ENCODE measurements at places on chromosomes 4 and X.

GRCh38 chr4:1194010-1194900, 21.9 kb upstream of the SPON2 start:
- DNase-seq, result peak; percentile 1

DNA sequence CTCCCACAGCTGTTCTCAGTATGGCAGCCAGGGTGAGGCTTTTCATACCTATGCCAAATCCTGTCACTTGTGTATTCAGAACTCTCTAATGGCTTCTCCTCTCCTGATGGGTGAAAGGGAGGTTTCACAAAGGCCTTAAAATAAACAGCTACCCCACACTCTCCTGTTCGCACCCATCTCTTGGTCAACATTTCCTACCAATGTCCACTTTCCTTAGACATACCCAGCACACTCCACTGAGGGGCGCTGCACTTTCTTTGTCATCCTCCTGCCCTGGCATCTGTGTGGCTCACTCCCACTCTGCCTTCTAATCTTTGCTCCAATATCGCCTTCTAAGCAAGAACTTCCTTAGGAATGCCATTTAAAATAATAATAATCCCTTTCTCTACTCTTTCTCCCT, 313.3 kb downstream of the PPP3CA start:
- DNase-seq, result no peak

- DNase-seq, result no peak
These were observed 225.2 kb upstream of the PPP1R2C start for GRCh38 chrX:43003204-43003565.

DNA sequence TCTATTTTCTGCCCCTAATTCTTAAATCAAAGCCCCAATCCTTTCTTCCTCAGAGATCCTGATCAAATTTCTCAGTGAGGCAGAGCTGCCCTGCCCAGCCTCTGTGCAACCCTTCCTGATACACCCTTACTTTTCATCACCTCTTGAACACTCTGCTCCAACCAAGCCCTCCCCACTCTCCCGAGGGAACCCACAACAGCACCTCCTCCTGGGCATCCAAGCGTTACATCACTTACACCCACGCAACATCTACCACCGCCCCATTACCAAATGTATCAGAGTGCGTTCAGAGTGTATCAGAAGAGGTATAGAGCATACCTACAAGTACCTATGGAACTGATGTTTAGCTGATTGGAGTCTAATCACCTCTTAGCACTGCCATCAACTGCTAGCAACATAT, 186.5 kb downstream of the RAP1GDS1 start:
- DNase-seq, result no peak

DNA sequence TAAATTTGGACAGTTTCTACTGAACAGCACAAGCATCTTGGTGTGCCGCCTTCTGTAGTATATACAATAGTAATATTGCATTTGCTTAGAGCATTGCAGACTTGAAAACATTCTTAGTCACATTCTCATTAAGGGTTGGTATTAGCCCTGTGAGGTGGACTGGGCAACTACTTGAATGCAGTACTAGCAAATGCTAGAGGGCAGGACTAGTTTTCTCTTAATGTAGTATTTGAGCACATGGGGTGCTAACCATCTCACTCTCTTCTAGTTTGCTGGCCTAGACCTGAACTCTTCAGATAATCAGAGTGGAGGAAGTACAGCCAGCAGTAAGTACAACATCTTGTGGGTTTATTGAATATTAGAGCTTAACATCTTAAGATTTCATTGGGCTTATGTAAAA, 3.2 kb downstream of the DDX3X start:
- no peak for DNase-seq

GRCh38 chr4:6539009-6539764, 35.8 kb upstream of the MAN2B2 start:
- no peak for DNase-seq

GRCh38 chr4:31100536-31100935, 380.4 kb downstream of the PCDH7 start:
- no peak for DNase-seq

DNA sequence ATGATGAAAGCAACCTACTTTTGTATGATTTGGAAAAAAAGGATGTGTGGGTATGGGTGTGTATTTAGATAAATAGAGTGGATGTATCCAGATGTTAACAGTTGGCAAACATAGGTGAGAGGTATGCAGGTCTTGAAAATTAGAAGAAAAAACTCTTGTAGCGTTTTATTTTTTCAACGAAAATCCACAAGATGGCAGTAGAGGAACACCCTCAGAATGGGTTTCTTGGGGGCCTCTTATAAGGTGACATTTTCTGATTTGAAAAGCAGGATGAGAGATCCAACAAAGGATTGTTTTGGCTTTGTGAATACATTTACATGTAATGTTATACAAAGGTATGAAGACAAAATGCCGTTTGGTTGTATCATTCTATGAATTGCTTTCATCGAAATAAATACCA, 68.3 kb downstream of the FMR1NB start:
- DNase-seq, result no peak

DNA sequence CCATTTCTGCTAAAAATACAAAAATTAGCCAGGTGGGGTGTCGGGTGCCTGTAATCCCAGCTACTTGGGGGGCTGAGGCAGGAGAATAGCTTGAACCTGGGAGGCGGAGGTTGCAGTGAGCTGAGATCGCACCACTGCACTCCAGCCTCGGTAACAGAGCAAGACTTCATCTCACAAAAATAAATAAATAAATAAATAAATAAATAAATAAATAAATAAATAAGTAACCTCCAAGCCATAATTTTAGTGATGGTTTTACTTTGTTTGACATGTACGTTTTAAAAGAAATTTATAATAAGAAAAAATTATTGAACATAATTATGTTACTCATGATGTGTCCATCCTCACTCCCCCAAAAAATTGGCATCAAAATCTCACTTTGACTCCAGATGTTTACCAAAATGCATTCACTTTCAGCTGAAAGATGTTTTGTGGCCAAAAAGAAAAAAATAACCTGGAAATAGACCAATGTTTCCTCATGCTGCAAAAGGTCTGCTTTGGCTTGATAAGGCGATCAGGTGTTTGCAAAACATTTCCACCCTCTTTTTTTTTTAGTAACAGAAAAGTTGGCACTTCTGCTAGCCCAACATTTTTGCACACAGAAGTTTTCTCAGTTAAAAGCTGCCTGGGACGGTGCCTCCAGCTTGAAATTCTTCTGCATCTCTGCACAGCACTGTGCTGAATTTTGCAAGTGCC, 42.2 kb upstream of the DHRSX start:
- no peak for DNase-seq

GRCh38 chr4:136383082-136383481, 1149.2 kb downstream of the PCDH18 start:
- DNase-seq, result no peak

- DNase-seq, result no peak
These were observed 24.6 kb downstream of the VSIG4 start for GRCh38 chrX:66015152-66015831.

- no peak for DNase-seq
These were observed 10.4 kb upstream of the DCLK2 start for GRCh38 chr4:150067859-150068258.

DNA sequence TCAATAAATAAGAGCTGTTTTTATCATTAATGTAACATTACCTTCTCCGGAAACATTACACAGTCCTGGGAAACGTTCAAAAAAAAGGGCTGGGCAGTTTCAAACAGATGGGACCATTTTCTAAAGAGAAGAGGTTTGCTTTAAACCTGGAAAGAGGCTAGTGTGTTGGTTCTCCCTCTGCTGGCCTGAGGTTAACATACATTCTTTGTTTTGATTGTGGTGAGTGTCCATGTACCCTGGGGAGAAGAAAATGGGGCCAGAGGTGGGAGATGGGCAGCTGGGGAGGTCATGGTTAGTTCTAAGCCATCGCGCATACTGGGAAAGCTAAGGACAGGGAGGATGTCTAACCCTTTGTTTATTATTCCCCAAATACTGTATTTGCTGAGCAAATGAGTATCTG, 194.7 kb downstream of the CPEB2 start:
- no peak for DNase-seq

- no peak for DNase-seq
These were observed 631 bp upstream of the BMX start for GRCh38 chrX:15499976-15500375.

DNA sequence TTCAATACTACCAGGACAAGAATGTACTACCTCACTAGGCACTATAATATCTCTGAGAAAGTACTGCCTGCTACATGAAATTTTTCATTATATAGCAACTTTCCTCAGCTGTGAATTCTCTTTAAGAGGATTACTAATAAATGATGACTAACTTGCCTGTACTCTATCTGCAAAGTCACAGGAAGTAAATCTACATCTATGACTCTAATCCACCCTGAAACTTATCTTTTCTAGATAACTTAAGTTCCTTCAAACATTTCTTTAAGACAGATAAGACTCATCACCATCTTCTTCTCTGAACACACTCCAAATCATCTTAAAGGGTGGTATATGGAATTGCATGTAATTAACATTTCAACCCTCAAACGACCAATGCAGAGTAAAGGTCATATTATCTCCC, 28.8 kb downstream of the RPS6KA3 start:
- DNase-seq, result no peak

DNA sequence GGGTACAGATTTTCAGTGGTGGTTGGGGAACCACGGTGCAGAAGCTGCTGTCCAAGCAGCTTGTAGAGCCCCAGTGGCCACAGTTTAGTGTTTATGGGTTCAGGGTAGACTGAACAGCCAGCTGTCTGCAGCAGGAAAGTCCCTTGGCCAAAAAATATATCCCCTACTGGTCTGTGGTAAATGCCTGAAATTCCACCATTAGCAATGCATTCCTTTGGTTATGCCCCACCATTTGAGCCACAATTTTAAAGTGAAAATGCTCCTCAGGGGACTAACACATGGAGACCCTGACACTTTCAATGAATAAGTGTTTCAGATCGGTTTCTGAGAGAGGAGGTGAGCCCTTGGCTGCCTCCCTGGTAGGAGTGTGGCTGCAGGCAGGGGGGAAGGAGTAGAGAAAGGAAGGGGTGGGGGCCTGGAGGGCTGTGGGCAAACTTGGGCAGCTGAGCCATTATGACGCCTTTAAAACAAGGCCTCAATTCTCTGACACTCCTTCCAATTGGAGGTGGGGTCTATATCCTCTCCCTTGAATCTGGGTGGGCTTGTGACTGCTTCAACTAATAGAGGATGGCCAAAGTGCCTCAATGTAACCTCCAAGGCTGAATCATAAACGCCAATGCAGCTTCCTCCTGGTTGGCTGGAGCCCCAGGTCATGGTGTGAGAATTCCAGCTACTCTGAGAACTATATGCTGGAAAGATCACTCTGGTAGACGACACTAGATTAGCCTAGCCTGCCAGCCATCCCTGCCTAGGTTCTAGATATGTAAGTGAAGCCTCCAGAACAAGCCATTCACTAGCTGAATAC, 75.8 kb upstream of the ATP6AP2 start:
- DNase-seq, result no peak

GRCh38 chr4:159308566-159309340, 205.9 kb downstream of the RAPGEF2 start:
- no peak for DNase-seq

GRCh38 chrX:112211459-112211858, 128.9 kb upstream of the TRPC5 start:
- no peak for DNase-seq

DNA sequence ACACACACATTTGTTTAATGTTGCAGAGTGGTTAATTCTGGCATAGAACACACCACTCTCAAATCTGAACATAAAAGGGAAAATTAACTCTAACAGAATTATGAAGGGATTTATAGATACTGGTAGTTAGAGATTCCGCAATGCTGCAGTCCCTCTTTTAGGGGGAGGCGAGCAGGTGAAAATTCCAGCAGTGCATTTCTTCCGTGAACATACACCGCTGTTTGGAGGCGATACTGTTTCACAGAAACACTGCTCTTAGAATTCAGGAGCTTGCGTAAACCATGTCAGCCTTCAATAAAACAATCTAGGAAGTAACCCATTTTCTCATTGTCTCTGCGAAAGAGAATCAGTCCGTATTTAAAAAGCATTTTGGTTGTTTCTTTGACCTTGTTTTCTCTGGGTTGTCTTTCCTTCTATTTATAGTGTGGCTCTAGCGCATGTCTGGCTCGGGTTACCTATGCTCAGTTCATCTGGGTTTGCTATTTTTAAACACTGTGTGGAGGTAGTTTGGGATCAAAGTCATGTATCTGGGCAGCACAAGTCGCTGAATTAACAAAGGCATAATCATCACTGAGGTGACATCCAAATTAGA, 90.4 kb downstream of the GPAT3 start:
- no peak for DNase-seq

DNA sequence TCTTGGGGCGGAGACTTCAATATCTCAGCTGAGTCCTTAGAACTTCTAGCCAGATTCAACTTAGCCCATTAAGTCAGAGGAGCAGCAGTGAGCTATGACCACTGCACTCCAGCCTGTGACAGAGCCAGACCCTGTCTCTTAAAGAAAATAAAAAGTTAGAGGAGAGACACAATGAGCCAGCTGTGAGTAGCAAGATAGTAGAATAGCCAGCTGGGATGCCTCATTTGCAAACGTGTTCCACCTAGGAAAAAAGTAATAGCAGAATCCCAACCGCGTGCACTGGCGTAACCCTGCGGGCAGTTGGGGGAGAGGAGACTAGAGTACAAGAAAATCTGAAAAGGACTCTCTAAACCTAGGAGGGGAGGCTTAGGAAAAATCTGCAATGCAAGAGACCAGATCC, 133.2 kb upstream of the ANXA3 start:
- DNase-seq, result no peak

DNA sequence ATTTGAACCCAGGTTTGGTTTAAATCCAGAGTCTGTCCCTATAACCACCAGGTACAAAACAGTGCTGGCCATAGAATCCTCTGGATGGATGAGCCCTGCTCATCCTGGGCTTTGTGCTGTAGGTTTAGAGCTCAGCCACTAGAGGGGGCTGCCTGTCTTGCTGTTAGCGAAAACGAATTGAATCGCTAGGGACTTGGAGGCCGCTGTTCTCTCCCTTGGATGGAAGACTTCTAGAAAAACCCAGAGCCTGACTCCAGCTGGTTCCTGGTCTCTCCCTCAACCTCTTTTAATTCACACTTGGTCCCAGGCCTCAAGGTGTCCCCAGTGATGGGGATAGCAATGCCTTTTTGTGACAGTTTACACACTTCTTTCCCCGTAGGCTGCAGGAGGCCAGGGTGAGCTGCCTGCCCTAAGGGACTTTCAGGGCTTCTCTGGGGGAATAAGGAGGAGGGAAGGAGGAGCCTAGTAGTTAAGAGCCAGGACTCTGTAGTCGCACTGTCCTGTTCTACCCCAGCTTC, 8.7 kb downstream of the RIPPLY1 start:
- DNase-seq, result peak; percentile 25

DNA sequence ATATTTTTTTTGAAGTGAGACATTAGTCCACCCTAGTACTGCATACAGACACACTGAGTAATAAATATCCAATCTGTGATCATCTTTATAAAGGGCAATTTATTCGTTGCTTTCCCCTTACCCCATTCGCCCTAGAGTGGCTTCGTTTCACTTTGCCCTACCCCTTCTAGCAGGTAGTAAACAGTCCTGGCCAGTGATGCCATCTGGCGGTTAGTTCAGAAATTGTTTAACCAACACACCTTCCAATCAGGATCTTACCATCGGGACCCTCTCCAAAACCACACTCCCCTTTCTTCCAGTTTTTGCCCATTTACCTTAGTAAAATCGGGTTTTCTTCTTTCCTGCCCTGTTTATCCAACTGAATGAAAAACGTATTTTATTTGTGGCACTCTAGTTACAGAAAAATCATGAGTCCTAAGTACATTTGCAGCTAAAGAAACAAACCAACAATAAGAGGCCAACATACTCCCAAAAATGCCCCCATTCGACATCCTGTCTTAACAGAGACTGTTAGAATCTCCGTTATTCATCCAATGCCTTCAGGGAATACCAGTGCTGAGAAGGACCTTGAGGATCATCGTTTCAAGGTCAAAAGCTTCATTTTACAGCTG, 2.2 kb downstream of the PPA2 start:
- peak; percentile 53 for DNase-seq
